Activated CD4-positive, alpha-beta T cell treated with anti-CD3 and anti-CD28 coated beads for 36 hours (primary cell): ENCODE measurements at places on chromosomes 7 and 10. TPM values are rescaled to one million over a fixed set of nuclear protein-coding genes. Genes with fewer than 3 reads are reported as not detected.
A peak's percentile ranks its signal among the peaks of the same experiment; 100 is the strongest.

DNA sequence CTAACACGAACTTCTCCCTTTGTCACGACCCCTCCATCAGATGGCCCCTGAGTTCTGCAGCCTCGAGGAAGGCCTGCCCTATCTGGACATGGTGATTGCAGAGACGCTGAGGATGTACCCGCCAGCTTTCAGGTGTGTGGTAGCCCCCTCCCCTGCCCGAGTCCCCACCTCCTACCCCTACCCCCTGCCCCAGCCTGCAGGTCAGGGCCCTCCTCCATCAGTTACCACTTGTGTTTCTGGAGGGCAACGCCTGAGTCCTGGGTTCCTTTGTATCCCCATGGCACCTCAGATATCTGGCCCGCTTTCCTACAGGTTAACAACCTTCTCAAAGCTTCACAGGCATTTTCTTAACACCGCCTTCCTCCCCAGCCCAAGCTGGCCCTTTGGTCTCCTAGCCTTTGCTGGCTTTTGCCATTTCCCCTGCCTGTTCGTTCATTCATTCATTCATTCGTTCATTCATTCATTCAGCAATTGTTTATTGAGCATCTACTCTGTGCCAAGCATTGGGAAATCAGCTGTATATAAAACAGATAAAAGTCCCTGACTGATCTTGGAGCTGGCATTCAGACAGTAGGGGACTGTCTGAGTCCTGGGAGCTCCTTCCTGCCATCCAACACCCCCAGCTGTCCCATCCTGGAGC, 55.6 kb downstream of the PARP12 start:
- no peak overlapping the region for H3K27ac ChIP-seq
- no peaks in the 10 kb centered on the region for H3K36me3 ChIP-seq
- no peak overlapping the region for H3K4me3 ChIP-seq
- DNase-seq, result no peak
- no peaks in the 10 kb centered on the region for H3K27me3 ChIP-seq

PRRT4 gene
- 0.39 TPM for total RNA-seq

GRCh38 chr10:86294346-86295265, 72.0 kb downstream of the GRID1 start:
- peaks cover 3% of the 10 kb centered on the region for H3K27me3 ChIP-seq
- no peak overlapping the region for H3K4me3 ChIP-seq
- no peak overlapping the region for H3K27ac ChIP-seq
- no peaks in the 10 kb centered on the region for H3K4me1 ChIP-seq
- no peak for DNase-seq

- H3K36me3 ChIP-seq, result no peaks in the 10 kb centered on the region
- DNase-seq, result no peak
- peaks cover 2% of the 10 kb centered on the region for H3K27me3 ChIP-seq
- no peak within 1 kb of the TSS for H3K4me3 ChIP-seq
These were observed at the start of gene TACR2 for GRCh38 chr10:69416695-69417094. TSS of gene TACR2 (minus strand) at chr10:69416918. CDS start at chr10:69416323, 595 bp downstream.

DNA sequence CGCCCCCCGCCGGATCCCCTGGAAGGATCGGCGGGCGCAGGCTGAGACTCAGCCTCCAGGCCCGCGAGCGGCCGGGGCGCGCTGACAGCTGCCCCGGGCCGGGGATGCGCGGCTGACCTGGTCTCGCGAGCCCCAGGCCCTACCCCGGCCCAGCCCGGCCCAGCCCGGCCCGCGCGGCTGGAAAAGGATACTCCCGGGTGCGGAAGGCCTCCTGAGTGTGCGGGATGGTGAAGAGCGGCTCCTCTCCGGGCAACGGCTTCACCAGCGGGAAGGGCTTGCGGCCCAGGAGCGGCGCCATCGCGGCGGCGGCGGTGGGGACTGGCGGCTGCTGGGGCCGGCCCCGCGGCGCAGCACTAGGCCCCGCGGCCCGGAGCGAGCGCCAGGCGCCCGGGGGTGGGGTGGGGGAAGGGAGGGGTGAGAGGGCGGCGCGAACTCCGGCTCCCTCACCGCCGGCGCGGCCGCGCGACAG, 423 bp downstream of the BAZ1B start:
- no peaks in the 10 kb centered on the region for H3K27me3 ChIP-seq
- peak; percentile 85 for DNase-seq
- peaks cover 37% of the 10 kb centered on the region for H3K36me3 ChIP-seq
- H3K27ac ChIP-seq, result no peak overlapping the region
- peak overlapping the region; percentile 94 for H3K4me3 ChIP-seq
- peaks cover 50% of the 10 kb centered on the region for H3K4me1 ChIP-seq

FAM180A gene
- total RNA-seq, result not detected

- no peak overlapping the region for H3K4me3 ChIP-seq
- no peak overlapping the region for H3K27ac ChIP-seq
- peaks cover 49% of the 10 kb centered on the region for H3K4me1 ChIP-seq
- H3K27me3 ChIP-seq, result no peaks in the 10 kb centered on the region
These were observed 25.5 kb upstream of the MPP7 start for GRCh38 chr10:28328346-28328745.

C10orf143 gene
- 5.4 TPM for total RNA-seq

- H3K27ac ChIP-seq, result no peak overlapping the region
- H3K27me3 ChIP-seq, result peaks cover 38% of the 10 kb centered on the region
- no peak for DNase-seq
- no peaks in the 10 kb centered on the region for H3K4me1 ChIP-seq
These were observed 354 bp upstream of the FERD3L start for GRCh38 chr7:19145434-19146115.

MEOX2 gene
- total RNA-seq, result not detected

DNA sequence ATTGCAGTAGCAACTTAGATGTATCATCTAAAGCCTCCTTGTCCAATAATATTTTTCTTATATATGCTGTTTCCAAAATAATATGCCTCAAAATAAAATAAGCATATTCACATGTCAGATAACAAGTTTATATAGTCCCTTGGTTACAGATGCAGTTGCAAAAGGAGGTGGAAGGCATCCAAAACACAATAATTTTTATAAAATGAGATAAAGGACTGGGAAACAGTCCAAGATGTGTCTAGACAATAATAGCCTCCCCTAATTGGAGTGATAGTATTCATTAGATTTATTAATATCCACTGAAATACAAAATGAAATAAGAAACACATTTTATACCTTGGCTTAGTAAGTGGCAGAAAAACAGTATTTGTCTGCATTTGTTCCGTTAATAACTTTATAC, 30.3 kb downstream of the BCAP29 start:
- no peak overlapping the region for H3K27ac ChIP-seq
- H3K36me3 ChIP-seq, result peaks cover 18% of the 10 kb centered on the region
- DNase-seq, result no peak
- H3K27me3 ChIP-seq, result no peaks in the 10 kb centered on the region
- H3K4me1 ChIP-seq, result no peaks in the 10 kb centered on the region

GRCh38 chr7:45102785-45103712, 8.4 kb downstream of the TBRG4 start:
- no peak for DNase-seq
- no peak overlapping the region for H3K4me3 ChIP-seq
- no peak overlapping the region for H3K27ac ChIP-seq
- H3K4me1 ChIP-seq, result peaks cover 20% of the 10 kb centered on the region
- no peaks in the 10 kb centered on the region for H3K27me3 ChIP-seq

DNA sequence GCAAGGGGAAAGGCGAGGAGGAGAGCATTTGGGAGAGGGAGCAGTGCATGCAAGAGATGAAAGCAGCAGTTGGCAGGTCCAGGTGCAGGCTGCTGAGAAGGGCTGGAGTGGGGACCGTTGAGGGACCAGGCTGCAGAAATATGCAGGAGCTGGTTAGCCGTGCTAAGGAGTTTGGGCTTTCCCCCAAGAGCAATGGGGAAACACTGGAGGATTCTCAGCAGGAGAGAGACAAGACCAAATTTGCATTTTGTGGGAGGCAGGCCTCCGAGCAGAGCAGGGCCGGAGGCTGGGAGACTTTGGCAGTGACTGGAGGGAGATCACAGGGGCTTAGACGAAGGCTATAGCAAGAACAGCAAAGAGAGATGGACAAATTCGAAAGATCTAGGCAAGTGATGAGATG, 11.8 kb downstream of the BTBD16 start:
- H3K4me1 ChIP-seq, result no peaks in the 10 kb centered on the region
- no peak overlapping the region for H3K4me3 ChIP-seq
- no peaks in the 10 kb centered on the region for H3K36me3 ChIP-seq
- H3K27me3 ChIP-seq, result peaks cover 14% of the 10 kb centered on the region
- no peak for DNase-seq

DNA sequence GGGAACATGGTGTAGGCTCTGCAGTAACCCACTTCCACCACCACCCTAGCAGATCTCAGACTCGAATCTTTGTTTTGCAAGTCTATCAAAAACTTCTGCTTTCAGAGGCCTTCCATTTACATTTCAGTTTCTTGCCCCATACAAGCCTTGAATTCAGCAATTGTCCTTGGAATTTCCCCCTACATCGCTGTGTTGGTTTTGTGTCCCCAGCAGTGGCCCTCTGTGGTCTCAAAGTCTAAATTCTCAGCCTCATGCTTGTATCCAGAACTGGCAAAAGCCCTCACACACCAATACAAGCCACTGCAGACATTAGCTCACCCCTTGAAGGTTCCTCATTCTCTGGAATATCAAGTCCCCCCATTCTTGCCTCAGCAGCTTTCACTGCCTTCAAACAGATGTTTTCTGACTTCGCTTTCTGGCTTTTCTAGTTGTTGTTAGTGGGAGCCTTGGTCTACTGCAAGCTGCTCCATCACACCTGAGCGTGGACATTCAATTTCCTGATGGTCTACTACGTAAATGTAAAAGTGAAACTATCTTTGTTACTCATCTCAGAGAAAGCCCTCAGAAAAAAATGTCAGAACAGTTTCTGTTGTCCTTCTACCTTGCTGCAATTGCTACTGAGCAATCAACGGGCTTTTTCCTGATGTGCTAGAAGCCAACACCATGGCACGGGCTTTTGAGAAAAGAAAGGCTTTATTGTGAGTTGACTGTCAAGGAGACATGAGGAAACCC, 1.8 kb upstream of the NUB1 start:
- H3K36me3 ChIP-seq, result peaks cover 6% of the 10 kb centered on the region
- peak overlapping the region; percentile 75 for H3K27ac ChIP-seq

- DNase-seq, result no peak
- H3K27ac ChIP-seq, result no peak overlapping the region
- H3K27me3 ChIP-seq, result peaks cover 18% of the 10 kb centered on the region
- H3K4me1 ChIP-seq, result peaks cover 27% of the 10 kb centered on the region
- H3K4me3 ChIP-seq, result no peak overlapping the region
- no peaks in the 10 kb centered on the region for H3K36me3 ChIP-seq
These were observed 123.3 kb downstream of the PRPF18 start for GRCh38 chr10:13709931-13710650.

PROSER2 gene
- 0.78 TPM for total RNA-seq

AGR3 gene
- total RNA-seq, result not detected

GRCh38 chr10:11898372-11899066, 75.4 kb downstream of the PROSER2 start:
- H3K27me3 ChIP-seq, result no peaks in the 10 kb centered on the region
- no peak overlapping the region for H3K27ac ChIP-seq
- H3K36me3 ChIP-seq, result no peaks in the 10 kb centered on the region
- H3K4me1 ChIP-seq, result no peaks in the 10 kb centered on the region

HMX2 gene
- 0.28 TPM for total RNA-seq

DNA sequence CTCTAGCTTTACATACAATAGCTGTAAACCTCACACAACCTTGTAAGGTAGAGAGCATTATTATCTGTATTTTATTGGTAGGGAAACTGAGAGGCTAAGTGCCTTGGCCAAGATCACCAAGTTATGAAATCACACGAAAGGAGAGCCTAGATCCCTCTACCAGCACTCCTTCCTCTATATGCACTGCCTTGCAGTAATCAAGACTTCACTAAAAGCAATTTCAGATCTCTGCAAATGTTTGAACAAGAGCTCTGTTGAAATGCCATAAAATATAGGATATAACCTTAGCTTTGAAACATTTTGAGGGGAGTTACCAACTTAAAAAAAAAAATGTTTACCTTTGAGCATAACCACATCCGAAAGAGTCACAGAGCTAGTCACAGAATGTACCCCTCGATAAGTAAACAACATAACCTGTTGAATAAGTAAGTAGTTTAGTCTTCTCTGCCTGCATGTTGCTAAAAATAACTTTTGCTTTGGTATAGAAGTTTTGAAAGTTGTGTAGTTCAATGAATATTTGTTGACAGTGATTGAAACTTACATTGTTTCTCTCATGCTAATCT, 709.4 kb downstream of the AUTS2 start:
- no peak for DNase-seq
- no peaks in the 10 kb centered on the region for H3K27me3 ChIP-seq
- H3K4me1 ChIP-seq, result peaks cover 19% of the 10 kb centered on the region
- no peaks in the 10 kb centered on the region for H3K36me3 ChIP-seq
- peak overlapping the region; percentile 2 for H3K27ac ChIP-seq

GRCh38 chr7:19713676-19714075, 4.8 kb upstream of the POLR1F start:
- peak; percentile 55 for DNase-seq
- no peaks in the 10 kb centered on the region for H3K27me3 ChIP-seq
- no peak overlapping the region for H3K27ac ChIP-seq
- H3K4me3 ChIP-seq, result no peak overlapping the region

GRCh38 chr7:97639036-97639435, 92.8 kb upstream of the TAC1 start:
- DNase-seq, result no peak
- H3K4me1 ChIP-seq, result no peaks in the 10 kb centered on the region
- H3K27me3 ChIP-seq, result peaks cover 3% of the 10 kb centered on the region

- H3K36me3 ChIP-seq, result no peaks in the 10 kb centered on the region
- peak overlapping the region; percentile 65 for H3K4me3 ChIP-seq
- H3K27me3 ChIP-seq, result peaks cover 40% of the 10 kb centered on the region
These were observed 561 bp downstream of the SHTN1 start for GRCh38 chr10:117004227-117005025.

- DNase-seq, result no peak
- no peak overlapping the region for H3K4me3 ChIP-seq
- no peaks in the 10 kb centered on the region for H3K36me3 ChIP-seq
- peaks cover 8% of the 10 kb centered on the region for H3K4me1 ChIP-seq
These were observed 15.4 kb upstream of the TBXAS1 start for GRCh38 chr7:139813689-139814088.

GRCh38 chr10:22002591-22003176, 846 bp downstream of the DNAJC1 start:
- H3K27me3 ChIP-seq, result no peaks in the 10 kb centered on the region
- DNase-seq, result no peak
- H3K4me3 ChIP-seq, result peak overlapping the region; percentile 94
- peaks cover 3% of the 10 kb centered on the region for H3K36me3 ChIP-seq
- H3K27ac ChIP-seq, result peak overlapping the region; percentile 95

DNA sequence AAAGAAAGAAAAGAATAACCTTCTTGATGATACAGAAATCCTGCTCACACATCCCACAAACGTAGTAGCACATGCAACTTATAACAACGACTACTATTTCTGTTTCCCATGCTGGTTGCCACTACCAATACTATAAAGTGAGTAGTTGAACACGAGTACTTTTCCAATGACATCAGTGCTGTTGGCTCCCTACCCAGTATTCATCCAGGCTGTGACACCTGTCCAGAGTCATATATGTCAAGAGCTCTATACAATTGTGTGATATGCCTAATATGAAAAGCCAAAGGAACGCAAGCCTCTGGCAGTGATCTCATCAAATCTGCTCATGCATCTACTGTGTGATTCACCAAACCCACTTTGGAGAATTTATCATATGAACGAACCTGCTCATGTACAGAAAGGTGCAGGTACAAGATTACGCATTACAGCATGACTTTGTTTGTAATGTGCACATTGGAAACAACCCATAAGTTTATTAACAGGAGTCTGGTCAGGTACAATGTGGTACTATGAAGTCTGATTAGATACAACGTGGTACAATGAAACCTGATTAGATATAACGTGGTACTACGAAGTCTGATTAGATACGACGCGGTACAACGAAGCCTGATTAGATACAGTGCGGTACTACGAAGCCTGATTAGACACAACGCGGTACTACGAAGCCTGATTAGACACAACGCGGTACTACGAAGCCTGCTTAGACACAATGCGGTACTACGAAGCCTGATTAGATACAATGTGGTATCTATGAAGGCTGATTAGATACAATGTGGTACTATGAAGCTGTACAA, 5.8 kb upstream of the ITIH5 start:
- DNase-seq, result no peak
- no peak overlapping the region for H3K27ac ChIP-seq
- H3K4me1 ChIP-seq, result peaks cover 3% of the 10 kb centered on the region
- no peaks in the 10 kb centered on the region for H3K36me3 ChIP-seq
- peaks cover 40% of the 10 kb centered on the region for H3K27me3 ChIP-seq
- no peak overlapping the region for H3K4me3 ChIP-seq

PCDH15 gene
- total RNA-seq, result not detected
